ENCODE measurements at places on chromosomes 6 and 20.

- DNase-seq: no peak
Measured at GRCh38 chr6:44058617-44059358, 68.5 kb downstream of the MRPL14 start.

DNA sequence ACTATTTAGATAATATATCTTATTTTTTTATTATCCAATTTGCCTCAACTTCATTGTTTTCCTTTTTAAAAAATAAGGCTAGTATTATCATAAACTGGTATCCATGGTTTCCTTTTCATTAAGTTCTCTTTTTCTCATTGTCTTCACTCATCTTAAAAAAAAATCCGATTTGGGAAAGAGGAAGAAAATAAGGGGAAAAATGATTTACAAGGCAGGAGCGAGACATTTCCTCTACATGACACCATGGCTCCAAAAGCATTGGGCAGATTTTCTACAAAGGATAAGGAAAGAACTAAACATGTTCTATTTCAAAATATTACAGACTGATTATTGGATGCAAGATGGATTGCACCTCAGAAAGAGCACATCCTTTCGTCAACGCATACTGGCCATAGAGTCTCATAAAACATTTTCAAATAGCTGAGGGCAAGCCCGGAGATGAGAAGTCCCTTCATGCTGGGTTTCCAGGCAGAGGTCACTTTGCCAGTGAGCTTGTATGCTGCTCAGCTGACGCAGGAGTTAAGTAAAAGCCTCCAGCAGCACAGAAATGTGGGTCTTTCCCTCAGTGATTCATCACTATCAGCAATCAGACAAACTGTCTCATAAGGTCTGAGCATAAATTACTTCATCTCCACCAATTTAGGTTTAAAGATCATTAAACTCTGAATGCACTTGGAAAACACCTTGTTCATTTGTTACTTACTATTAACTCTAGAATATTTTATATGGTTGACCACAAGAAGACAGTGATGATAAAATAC is 129.0 kb upstream of the TNFAIP3 start:
- no peak for DNase-seq

- no peak for DNase-seq
Measured at GRCh38 chr20:43979576-43980105, 65.0 kb downstream of the TOX2 start.

DNA sequence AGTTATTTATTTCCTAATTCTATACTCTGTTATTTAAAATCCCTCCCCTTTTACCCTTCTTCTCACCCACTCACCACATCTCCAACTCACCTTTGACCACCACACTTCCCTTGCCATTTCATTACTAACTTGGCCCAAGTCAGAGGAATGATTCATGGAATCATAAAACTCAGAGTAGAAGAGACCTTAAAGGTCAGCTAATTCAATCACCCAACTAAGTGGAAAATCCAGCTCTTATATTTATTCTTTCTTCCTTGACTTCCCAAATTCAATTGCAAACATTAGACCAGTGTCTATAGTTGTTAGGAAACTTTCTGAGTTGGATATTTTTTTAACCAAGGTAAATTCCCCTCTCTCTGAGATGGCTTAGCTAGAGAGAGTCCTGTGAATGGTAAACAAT is 26.5 kb upstream of the HEY2 start:
- no peak for DNase-seq

DNA sequence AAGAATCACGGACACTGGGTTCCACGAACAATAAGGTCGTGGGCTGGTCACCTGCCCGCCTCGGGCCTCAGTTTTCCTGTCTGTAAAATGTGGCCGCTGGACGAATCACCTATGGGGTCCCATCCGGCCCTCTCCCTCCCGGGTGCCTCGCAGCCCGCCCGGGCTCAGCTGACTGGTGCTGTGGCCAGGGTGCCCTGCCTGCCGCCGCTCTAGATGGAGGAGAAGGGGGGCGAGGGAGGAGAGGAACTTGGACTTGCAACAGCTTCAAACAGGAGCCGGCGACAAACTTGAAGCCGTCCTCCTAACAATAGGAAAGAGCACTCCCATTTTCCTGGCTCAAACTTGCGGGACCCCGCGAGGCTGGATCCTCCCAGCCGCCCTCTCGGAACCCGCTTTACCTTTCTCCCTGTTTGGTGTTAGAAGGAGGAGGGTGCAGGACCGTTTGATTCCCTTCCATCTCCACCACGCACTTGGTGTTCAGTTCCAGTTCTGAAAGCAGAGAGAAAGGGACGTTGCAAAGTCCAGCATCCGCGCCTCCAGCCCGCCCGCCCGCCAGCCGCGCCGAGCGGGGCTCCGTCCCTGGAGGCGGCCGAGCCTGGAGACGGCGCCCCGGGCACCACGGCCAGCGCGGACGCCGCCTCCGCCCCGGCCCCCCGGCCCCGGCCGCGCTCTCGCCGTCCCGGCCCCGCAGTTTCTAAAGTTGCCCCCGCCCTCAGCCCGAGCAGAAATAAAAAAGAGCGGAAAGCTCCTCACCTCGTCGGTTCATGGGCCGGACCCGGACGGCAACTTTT is 584 bp downstream of the KIF13A start:
- DNase-seq: no peak

DNA sequence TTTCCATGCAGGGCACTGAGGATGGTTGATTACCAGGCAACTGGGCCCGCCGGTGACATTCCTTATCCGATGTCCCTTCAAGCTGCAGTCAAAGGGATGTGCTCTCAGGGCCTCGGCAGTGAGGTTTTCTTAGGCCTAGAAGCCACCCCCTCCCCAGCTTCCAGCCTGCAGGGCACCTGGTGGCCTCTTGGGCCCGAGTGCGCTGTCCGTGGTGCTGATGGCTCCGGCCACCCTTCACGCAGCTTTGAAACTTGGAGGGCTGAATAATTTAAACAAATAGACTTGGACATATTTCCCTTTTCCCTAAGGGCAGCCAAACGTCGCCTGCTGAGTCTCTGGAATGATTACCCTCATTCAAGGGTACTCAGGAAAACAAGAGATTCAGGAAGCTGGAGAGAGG is 8.9 kb upstream of the MLN start:
- DNase-seq: no peak

GRCh38 chr6:5123296-5124143 is 38.4 kb downstream of the PPP1R3G start:
- DNase-seq: no peak

DNA sequence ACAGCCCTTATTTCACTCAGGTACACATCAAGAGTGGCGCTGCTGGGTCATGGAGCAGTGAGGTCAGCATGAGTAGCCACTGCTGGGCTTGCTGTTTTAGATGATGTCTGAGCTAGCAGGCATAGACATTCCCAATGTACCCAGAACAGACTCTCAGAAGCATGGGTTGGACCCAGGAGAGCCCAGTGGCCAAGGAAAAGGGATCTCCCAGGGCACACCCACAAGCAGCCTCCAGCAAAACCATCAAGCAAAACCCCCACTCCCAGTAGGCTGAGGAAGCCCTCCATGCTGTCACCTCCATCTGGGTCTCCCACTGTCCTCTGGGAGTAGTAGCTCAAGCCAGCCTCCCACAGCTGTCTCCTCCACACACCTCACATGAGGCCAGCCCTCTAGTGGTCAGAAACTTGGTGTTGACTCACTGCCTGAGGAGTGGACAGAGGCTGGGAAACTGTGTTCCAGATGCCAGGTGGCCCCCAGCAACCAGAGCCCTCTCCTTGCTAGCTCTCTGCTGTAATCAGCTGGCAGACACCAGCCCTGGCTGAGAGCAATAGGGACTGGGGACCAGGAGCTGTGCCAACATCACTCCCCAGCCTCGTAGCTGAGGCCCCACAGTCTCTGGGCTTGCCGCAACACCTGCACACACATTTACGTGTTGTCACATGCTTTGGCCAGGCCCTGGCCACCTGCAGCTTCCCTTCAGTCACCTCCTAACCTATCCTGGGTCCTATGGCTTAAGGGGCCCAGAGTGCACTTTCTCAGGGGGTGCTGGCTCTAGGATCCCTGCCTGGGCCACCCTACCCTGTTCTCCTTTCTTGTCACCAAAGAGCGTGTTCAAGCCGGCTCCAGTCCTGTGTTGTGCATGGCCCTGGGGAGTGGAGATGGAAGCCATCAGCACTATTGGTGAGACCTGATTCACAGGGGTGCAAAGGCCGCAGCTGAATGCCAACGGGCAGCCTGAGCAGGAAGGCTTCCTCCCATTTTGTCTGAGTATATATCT is 1.9 kb upstream of the AP5S1 start:
- DNase-seq: no peak

GRCh38 chr6:85419046-85419759 is 30.7 kb upstream of the NT5E start:
- DNase-seq: no peak

DNA sequence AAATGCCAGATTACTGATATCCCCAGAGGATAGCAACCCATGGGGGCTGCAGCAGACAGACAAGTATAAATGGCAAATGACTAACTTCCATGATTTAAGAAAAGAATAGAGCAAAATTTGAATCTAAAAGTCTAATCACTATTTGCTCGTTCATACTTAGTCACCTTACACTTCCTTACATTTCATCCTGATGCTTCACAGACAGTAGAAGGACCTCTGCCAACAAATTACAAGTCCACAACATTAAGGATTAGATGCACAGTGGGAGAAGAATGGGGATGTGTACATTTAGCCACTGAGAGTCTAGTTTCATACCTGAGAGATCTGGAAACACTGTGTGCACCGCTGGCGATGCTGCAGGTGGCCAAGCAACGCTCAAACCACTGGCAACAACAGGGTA is 72.4 kb downstream of the FYN start:
- no peak for DNase-seq

GRCh38 chr6:10962673-10963072 is 75.8 kb downstream of the SYCP2L start:
- no peak for DNase-seq

GRCh38 chr6:137353346-137353745 is 134.2 kb upstream of the IFNGR1 start:
- no peak for DNase-seq

GRCh38 chr6:56517155-56517745 is 125.4 kb downstream of the DST start:
- DNase-seq: no peak

GRCh38 chr6:56938649-56939191 is 16.2 kb upstream of the BEND6 start:
- no peak for DNase-seq

- DNase-seq: no peak
Measured at GRCh38 chr20:62838128-62838891, 21.5 kb downstream of the COL9A3 start.

DNA sequence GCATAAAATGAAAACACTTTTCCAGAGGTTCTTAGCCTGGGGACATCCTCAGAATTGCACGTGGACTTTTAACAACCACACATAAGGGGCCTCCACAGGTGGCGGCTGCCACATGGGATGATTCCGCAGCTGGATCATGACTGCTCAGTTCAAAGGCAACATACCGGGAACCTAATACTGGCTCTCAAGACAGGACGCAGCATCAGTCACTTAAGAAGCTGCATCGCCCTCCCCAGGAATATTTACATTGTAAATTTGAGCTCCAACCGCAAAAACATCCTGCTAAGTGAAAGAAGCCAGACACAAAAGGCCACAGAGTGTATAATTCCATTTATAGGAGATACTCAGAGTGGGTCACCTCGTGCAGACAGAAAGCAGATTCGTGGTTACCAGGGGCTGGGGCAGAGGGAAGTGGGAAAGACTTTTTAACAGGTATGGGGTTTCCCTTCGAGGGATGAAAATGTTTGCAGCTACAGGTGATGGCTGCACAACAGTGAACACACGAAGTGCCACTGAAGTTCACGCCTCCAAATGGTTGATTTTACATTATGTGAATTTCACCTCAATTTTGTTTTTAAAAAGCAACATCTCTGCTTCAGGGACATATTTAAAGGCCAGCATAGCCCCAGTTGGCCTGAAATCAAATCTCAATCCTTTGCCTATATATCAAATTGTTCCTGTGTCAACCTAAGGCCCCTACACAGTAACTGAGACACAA is 141.5 kb downstream of the BMP7 start:
- DNase-seq: no peak

DNA sequence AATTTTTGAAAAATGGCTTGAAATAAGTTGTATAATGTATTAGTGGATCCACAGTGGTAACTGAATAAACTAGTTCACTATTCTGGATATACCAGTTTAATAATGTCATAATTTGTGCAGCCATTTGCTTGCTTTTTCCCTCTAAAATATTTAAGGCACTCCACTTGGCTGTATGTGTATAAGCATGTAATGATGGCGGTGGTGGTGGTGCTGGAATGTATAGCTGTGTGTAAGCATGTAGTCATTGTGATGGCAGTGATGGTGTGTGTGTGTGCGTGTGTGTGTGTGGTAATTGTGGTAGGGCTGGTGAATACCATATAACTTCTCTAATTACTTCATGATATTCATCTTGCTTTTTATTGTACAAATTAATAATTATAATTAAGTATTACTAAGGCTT is 89.2 kb upstream of the HIVEP1 start:
- DNase-seq: no peak

DNA sequence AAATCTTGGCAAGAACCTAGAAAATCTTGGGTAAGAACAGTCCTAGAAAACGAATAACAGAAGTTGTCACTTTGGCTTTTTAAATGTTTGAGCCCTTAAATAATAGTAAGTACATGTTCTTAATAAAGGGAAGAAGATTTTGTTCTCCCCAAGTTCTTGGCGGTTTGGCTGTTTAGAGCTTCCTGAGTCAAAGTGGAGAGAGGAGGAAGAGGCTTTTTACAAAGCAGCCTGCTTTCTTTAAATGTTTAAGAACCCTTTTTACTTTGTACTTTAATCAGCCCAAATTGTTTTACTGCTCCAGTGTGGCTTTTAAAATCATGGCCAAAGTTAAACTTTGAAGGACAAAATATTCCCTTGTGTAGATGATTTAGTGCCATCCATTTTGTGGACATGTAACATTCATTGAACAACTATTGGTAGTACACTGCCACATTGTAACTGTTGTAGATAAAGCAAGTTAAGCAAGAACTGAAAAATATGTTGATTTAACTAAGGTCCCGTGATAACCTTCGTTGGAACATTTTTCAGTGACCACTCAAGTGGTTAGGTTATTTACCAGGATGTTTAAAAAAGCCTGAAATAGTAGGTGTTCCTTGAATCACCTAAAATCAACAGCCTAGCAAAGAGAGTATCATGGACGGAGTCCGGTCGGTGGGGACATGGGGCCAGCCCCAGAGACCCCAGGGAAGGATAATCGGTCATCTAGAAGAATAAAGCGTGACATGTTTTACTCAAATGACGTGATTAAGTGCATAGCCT is 2.4 kb downstream of the AMD1 start:
- no peak for DNase-seq
